ENCODE measurements at places on chromosomes 11 and 22.

DNA sequence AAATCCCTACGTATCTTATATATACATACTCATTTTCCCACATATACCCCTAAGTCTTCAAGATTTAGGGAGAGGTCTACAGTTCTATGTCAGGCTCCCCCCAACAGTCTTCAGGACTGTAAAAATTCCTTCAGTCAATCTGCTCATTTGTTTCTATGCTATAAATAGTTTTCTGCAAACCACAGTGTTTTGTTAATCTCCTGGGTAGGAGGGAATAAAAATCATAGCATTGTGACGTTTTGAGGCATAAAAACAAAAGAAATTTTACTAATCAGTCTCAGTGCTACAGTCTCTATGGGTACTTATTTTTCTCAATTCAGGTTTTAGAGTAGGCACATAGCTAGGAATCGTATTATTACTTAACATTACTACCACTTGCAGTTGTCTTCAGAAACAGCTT, 552.8 kb upstream of the LRRC4C start:
- no peak for DNase-seq

DNA sequence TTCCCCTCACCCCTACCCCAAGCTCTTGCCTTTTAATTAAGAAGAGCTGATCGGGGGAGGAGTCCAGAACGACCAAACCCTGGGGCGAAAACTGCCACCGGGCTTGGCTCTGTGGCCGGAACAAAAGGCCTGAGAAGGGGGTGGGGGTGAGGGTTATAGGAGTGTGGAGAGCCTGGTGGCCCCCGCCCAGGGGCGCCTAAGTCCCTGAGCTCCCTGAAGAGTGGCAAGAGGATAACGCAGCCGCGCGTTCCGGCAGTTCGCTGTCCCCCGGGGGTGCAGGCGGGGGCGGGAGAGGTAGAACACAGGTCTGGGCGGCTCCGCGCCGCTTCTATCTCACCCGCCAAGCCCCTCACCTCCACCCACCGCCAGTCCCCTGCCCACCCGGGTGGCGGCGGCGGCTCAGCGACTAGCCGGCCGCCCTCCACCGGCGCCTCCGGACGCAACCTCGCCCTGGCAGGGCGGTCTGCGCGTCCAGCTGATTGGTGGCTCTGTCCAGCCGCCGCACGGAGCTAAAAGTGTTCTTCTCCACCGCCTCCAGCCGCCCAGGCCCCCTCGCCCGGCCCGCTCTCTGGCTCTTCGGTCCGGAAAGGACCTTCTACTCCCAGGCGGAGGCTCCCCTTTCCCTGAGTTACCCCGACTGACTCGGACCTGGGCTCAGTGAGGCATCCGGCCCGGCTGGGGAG, 18.7 kb upstream of the BDNF start:
- DNase-seq = peak; percentile 61

GRCh38 chr11:43819926-43820325, 60.7 kb upstream of the ALKBH3 start:
- no peak for DNase-seq

- no peak for DNase-seq
Observed at GRCh38 chr11:122230385-122230755, 114.4 kb upstream of the BLID start.

- DNase-seq = no peak
Observed at GRCh38 chr11:19955660-19956059, 204.6 kb downstream of the DBX1 start.
